ENCODE measurements at places on chromosomes 16 and 17. TPM values are rescaled to one million over a fixed set of nuclear protein-coding genes. Genes with fewer than 3 reads are reported as not detected.

FSCN2 gene
- 0.30 TPM for total RNA-seq

KRT33A gene
- not detected for total RNA-seq

LAT gene
- 3.0 TPM for total RNA-seq

MYH2 gene
- 9.0 TPM for total RNA-seq

PAQR4 gene
- total RNA-seq: 28.8 TPM

RFNG gene
- total RNA-seq: 30.9 TPM

MYO15A gene
- total RNA-seq: 1.5 TPM

EIF1 gene
- total RNA-seq: 539 TPM

CDYL2 gene
- total RNA-seq: 5.3 TPM

ZSCAN10 gene
- 209 TPM for total RNA-seq

GRCh38 chr16:35687071-35687470 is 2227.7 kb downstream of the TP53TG3F start:
- no peak for DNase-seq

DNA sequence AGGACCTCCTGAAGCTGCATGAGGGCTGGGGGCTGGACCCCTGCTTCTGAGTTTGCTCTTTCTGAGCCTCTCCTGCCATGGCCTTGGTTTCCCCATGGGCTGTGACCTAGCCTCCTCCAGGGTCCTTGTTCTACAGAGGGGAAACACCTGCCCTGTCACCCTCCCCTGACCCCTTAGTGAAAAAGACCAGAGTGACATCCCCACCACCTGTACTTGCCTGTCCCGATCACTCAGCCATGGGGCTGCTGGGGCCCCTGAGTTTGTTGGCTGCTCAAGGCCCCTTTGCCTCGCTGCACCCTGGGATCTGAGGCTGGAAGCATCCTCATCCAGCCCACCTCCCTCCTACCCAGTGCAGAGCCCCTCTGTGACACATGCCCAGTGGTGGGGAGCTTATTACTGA is 800 bp downstream of the NOD2 start:
- DNase-seq: no peak

DNA sequence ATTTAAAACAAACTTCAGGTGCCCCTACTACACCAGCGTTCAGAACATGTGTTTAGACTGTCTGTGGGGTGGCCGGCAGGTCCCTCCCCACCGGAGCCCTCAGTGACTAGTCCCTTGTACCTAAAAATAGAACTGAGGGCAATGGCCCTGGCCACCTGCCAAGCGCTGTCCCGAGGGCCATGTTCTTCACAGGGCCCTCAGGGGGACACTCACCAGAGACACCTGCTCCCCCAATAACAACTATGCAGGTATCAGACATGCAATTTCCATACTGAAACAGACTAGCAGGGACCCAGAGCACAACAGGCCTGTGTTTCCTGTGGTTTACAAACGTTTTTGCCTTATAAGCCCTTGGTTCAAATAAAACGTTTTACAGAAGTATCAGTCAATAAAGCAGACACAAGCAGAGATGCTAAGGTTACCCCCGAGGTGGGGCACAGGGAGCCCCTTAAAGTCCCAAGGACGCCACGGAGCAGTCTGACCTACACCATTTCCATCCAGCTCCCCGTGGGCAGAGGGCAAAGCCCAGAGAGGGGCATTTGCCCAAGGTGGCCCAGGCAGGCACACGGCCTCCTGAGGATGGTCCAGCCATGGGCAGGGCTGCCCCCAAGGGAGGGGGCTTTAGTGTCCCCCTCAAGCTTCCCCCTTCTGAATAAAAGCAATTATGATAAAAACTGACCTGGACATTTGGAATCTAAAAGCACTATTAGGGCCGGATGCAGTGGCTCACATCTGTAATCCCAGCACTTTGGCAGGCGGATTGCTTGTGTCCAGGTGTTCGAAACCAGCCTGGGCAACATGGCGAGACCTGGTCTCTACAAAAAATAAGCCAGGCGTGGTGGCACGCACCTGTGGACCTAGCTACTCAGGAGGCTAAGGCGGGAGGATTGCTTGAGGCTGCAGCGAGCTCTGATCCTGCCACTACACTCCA is 896 bp upstream of the MYLK3 start:
- DNase-seq: no peak

- DNase-seq: no peak
Measured at GRCh38 chr17:8362651-8363332, 13.7 kb downstream of the KRABD2 start.

DNA sequence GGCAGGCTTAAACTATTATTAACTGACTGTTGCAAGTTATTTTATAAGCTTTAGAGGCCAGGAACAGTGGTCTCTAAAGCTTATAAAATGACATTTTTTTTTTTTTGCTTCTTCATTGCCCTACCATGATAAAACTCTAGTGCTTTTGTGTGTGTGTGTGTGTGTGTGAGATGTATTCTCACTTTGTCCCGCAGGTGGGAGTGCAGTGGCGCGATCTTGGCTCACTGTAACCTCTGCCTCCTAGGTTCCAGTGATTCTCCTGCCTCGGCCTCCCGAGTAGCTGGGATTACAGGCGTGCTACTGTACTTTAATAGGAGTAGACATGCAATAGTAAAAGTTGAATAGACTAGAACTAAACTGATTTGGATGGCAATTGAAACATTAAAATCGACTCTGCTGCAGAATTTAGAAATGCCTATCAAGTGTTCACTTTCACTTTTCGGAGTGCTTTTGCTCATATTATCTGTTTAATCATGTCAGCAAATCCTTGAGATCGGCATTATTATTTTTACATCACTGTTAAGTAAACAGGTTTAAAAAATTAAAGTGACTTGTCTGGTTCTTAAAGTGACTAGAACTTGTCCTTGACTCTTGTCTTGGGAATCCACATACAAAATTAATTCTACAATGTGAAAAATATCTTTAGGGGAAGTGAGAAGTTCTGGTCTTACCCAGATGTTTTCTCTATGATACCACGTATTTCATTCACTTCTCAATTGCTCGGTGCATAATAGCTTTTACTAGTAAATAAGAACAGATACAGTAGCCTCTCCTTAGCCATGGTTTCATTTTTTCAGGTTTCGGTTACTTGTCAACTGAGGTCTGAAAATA is 8.4 kb upstream of the PCTP start:
- no peak for DNase-seq

DNA sequence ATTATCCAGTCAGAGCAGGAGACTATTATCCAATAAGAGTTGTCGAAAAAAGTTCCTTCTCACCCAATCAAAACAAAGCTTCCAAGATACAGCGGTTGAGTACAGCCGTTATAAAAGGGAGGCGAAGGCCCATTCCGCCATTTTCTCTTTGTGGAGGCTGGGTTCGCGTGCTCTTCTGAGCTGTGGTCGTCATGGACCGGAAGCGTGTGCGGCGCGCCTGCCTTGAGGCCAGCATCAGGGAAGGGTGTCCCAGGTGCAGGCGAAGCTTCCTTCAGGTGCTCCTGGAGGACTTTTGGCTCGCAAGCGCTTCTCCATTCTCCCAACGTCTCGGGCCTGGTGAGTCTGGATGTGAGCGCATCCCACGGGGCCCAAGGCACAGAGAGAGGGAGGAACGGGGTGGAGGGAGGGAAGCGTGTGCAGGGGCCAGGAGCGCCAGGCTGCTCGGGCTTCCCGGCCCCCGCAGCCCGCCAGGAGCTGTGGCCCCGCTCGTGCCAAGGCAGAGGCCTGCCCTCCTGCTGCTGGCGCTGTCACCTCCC is 99.2 kb downstream of the GOSR1 start:
- DNase-seq: no peak

- no peak for DNase-seq
Measured at GRCh38 chr17:2067608-2068024, 12.7 kb downstream of the HIC1 start.

DNA sequence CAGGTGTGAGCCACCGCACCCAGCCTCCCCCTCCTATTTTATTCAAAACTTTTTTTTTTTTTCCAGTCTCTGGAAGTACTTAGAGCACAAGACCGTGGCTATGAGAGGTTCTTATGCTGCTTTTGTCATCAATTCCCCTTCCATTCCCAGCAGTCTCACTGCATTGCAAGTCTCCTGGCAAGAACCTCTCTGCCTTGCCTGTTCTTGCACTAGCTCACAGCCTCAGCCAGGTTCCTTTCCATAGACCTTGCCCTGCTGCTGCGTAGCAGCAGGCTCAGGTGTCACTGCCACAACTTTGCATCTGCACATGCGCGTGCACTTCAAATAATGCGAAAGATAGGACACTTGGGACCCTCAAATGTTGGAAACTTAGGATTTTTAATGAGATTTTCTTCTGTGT is 15.6 kb downstream of the ATP6V0A1 start:
- DNase-seq: no peak

DNA sequence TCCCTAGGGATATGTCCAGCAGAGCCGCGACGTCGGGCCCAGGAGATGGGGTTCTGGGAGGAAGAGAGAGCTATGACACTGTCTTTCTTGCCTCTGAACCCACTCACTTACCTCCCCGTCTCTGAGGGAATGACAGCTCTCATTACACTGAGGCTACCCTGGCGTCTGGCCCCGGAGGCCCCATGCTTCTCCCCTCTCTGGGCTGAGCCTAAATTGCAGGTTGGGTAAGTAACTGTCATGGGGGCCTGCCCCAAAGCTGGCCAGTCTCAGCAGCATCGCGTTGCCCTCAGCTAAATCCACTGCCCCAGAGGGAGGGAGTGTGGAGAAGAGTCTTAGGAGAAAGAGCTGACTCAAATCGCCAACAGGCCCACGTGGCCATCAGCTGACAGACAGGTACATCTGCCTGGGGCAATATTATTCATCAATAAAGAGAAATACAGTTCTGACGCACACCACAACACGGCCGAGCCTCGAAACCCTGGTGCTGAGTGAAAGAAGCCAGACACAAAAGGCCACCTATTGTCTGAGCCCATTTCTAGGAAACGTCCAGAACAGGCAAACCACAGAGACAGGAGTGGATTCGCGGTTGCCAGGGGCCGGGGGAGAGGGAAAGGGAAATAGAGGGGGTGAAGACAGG is 156.4 kb downstream of the C16orf95 start:
- DNase-seq: no peak

GRCh38 chr16:57471852-57472664 is 9.6 kb downstream of the POLR2C start:
- DNase-seq: no peak

DNA sequence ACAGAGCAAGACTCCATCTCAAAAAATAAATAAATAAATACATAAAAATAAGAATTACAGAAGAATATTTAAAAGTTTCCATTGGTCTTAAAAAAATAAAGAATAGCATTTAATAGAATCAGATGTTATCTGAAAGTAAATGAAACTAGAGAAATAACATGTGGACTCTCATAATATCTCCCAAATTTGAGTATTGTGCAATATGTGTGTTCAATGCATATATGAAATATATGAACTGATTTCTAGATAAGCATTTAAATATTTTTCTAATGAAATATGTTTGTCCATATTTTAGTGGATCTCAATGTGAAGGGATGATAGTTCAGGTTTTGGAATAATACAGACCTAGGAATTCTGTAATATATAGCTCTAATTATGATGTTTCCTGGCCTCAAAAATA is 265.9 kb upstream of the PMFBP1 start:
- no peak for DNase-seq

- no peak for DNase-seq
Measured at GRCh38 chr17:19645734-19646201, 2.8 kb upstream of the ALDH3A2 start.

DNA sequence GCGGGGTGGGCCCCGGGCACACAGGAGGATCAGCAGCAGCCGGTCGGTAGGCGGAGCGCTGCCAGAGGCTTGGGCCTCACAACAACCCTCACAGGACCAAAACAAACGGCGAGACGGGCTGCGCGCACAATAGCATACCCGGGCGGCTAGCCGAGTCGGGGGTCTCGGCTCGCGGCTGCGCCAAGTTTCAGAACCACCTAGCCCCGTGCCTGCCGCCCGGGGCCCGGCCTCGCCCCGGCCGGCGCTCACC is 732 bp downstream of the ULK2 start:
- DNase-seq: no peak

DNA sequence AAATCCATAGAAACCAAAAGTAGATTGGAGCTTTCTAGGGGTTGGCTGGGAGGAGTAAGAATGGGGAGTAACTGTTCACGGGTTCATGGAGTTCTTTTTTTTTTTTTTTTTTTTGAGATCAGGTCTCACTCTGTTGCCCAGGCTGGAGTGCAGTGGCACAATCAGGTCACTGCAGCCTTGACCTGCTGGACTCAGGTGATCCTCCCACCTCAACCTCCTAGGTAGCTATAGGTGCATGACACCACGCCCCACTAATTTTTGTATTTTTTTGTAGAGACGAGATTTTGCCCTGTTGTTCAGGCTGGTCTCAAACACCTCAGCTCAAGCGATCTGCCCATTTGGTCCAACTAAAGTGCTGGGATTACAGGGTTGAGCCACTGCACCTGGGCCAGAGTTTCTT is 1.5 kb downstream of the NMRAL1 start:
- DNase-seq: no peak

DNA sequence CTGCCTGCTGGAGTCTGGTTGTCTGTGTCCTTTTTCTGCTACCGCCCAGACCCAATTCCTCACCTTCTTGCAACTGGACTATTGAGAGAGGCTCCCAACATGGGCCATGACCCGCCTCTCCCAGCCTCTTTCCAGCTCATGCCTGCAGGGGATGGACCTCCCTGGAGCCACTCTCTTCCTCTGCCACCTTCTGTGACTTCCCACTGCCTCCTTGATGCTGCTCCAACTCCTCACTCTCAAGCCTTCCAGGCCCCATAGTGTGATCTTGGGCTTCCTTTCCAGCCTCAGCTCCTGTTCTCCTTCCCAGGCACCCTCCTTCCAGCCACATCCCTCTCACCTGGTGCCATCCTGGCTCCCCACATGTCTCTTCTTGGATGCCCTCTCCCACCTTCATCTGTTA is 11.1 kb downstream of the ZNF768 start:
- no peak for DNase-seq

Measured in H1 (cell line).